CD4-positive, alpha-beta T cell treated with Interleukin-10 for 1 hour (primary cell): ENCODE measurements at places on chromosomes 3 and 15.

DNA sequence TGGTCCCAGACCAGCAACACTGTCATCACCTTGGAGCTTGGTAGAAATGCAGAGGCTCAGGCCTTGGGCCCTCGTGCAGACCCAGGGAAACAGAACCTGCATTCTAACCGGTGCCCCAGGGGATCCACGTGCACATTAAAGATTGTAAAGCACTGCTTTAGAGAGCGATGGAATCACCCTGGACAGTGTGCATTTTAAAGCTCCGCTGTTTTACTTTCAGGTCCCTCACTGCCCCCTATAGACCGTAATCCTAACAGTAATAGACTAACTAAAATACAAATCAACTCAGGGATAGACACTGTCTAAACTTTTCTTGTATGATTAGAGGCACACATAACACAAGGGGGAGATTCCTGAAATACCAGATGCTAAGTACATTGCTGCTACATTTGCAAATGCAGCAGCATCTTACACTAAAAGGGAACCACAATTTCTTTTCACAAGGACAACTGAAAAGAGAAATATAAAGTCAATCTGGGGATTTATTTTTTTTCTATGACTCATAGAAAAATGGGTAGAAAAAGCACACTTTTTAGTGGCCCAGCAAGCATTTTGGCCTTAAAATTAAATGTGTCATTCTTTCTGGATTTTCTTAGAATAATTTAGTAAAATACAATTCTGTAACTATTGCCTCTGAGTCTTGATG is 10.5 kb upstream of the SH3GL3 start:
- DNase-seq = no peak

DNA sequence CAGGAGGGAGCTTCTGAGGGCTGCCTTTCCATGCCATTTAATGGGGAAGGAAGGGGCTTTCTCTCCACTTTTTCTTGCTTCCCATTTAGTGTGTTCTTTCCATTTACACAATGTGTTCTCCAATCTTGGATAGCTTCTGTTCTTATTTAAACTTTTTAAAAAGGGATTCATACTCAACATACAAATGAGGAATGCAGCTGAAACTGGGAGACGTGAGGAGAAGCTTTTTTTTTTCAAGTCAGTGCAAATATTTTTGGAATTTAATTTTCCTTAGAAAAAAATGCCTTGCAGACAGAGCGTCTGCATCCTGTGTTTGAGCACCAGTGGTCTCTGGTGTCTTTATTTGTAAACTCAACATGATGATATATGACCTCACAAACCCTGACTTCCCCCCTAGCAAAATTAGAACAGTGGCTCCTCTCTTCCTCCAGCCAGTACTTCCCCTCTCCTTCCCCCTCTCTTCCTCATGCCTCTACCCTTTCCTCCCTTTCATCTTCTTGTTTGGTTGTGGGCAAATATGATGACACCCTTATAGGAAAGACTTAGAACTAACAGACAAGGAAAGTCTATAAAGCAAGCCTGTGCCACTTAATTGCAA is 48.1 kb upstream of the PCSK6 start:
- no peak for DNase-seq

DNA sequence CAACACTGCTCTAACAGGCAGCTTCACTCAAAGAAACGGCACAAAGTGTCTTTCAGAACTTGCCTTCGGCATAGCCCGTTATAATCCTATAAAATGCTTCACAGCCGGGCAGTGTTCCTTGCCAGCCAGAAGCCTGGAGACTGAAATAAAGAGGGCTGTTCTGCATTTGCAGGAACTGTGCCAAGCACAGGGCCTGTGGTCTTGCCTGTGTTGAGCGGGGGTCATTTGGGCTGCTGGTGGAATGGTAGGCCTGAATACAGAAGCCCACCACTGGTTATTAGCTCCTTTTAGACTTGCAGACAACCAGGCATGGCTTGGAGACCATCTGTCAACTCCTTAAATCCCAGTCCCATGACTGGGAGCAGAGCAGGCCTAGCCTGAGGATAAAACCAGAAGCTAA is 4.7 kb upstream of the ARHGEF3 start:
- no peak for DNase-seq

DNA sequence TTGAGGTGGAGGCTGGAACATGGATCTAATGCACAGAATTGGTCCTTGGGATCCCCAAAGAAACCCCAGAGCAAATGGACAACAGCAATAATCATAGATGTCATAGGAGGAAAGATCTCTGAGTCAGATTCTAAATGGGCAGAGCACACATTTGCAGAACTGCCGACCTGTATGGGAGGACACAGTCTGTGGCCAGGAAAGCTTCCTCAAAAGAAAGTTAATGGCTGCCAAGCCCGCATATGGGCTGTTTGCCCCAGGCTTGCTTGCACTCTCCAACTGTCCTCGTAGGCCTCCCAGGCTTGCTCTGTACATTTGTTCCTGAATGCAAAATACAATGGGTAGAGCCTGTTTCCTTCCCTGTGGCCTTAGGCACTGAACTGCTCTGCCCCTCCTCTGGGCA is 102.0 kb upstream of the PLXNA1 start:
- DNase-seq = no peak

GRCh38 chr3:110568246-110568645 is 503.4 kb upstream of the NECTIN3 start:
- no peak for DNase-seq

DNA sequence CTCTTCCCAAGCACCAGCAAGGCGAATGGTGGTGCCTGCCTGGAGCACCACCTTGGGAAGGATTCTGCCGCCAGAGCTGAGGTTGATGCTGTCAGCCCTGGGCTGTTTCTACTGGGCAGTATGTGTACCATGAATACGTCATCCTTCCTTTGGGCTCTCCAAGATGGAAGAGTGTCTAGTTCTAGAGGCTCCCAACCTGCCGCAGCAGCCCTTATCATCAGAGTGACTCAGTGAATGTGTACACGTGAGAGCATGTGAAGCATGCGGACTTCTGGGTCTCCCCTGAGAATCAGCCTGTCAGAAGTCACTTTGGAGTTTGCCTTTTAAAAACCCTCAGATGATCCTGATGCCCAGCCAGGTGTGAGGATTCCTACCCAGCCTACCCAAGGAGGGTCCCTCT is 20.9 kb downstream of the PLA2G4D start:
- no peak for DNase-seq

DNA sequence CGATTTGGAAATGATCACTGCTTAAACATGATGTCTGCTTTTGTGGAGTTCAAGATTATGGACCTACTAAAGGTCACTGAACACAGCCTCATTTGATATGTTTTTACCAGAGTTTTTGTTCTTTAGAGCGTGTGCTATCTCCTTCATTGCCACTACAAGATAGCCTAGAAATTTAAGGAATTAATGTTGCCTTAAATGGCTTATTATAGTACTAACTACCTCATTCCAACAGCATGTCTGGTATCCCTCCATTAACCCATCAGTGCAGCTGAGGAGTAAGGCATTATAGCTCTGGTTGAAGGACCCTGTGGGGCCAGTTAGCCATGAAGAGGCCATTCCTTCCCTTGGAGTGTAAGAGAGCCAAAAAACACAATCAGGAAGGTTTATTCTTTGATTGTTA is 2.3 kb upstream of the FAM43A start:
- DNase-seq = no peak

GRCh38 chr3:161107311-161107710 is 2.2 kb upstream of the B3GALNT1 start:
- no peak for DNase-seq

DNA sequence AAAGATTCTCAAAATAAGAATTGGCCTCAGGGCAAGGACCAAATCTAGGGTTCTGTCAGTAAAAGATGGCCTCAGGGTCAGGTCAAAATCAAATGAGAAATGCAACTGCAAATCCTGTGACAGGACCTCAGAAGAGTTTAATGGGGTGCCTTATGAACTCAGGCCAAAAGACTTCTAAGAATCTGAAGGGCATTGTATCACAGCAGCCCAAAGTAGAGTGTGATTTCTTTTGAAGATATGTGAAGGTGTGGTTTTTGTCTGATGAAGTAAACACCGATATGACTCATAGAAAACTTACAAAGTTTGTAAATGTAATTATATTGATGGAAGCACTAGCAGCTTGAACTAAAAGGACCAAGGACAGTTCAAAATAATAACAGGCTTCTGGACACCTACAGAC is 966.1 kb downstream of the AGBL1 start:
- DNase-seq = no peak

- no peak for DNase-seq
Measured at GRCh38 chr15:73694419-73694818, 10.2 kb downstream of the CD276 start.

DNA sequence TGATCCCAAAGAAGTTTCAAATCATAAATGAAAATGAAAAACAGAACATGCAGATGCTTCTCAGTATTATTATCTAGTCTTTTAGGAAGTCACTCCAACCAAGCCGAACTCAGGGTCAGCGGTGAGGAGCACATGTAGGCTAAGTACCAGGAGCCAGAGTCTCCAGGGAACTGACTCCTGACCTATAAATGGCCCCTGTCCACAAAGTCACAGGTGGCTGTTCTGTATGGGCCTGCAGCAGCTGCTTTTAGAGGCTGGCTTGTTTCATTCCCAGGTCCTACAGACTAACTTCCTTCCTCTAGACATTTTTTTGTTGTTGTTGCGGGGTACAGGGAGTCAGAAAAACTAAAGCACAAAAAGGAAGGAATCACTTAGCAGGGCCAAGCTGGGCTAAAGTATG is 54.6 kb downstream of the DAPK2 start:
- no peak for DNase-seq

GRCh38 chr3:102531686-102532085 is 96.9 kb downstream of the ZPLD1 start:
- no peak for DNase-seq

DNA sequence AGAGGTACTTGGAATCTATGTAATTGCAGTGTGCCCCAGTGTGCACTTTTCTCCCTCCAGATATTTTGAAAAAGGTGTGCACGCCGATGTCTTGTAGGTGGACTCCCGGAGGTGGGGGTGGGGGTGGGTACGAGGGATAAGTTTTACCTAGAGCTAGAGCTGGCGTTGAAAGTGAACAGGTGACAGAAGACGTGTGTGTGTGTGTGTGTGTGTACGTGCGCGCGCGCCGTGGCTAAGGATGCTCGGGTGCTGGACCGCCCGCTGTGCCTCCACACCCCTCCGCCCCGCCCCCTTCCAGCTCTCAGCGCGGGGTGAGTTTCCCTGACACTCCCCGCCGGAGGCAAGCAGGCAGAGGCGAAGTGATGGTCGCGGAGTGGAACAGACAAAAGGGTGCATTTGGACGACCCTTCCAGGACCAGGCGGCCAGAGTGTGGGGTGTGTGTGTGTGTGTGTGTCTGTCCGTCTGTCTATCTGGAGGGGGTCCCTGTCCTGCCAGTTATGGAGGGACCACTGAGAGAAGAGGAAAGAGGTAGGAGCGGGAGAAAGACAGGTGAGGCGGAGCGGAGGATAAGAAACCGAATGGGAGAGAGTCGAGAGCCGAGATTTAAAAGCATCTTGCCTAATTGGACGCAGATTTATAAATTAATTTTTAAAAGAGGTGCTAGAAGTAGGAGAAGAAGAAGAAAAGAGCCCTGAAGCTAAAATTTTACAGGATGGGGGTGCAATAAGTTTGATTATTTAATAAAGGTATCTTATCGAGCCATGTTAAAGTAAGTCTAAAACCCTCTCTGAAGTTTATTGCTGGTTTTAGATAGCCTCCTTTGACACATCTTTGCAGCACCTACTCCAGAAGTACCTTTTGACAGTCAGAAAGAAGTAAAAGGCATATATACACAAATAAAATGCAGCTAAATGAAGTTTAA is 335.8 kb upstream of the THRB start:
- DNase-seq = no peak

- DNase-seq = no peak
Measured at GRCh38 chr3:126170073-126170777, 10.2 kb downstream of the ALDH1L1 start.

DNA sequence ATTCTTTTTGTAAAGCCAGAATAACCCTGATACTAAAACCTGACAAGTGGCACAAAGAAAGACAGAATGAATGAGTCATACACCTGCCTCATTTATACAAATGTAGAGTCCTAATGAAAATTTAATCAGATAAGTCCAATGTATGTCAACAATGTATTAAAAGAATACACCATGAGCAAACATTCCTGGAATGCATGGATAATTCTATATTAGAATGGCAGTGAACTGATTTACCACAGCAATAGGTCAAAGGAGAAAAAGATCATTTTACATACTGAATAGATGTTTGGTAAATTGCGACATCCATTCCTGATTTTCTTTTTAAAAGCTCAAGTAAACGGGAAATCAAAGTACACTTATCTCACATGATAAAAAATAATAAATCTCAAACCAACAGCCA is 11.2 kb upstream of the LOXL1 start:
- no peak for DNase-seq

- no peak for DNase-seq
Measured at GRCh38 chr3:118550122-118550521, 484.5 kb downstream of the IGSF11 start.

- DNase-seq = peak; percentile 63
Measured at GRCh38 chr3:141876891-141877621, 613 bp downstream of the ATP1B3 start.

GRCh38 chr15:73937726-73938125 is 11.5 kb downstream of the LOXL1 start:
- DNase-seq = no peak

DNA sequence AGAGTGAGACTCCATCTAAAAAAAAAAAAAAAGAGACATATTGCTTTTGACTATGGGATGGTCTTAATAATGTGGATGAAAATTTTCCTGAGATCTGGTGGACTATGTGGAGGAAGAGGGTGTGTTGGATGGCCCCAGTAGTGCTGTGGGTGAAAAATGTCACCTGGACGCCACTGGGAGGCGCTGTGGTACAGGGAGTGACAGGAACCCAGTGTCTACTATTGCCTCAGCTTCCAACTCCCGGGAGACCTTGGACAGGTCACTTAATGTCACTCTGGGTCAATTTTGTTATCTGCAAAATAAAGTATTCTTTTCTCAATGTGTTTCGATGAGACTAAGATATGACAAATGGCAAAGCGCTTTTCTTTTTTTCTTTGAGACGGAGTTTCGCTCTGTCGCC is 27.7 kb upstream of the DCP1A start:
- peak; percentile 29 for DNase-seq

- DNase-seq = no peak
Measured at GRCh38 chr3:112654492-112654891, 13.5 kb upstream of the CCDC80 start.

DNA sequence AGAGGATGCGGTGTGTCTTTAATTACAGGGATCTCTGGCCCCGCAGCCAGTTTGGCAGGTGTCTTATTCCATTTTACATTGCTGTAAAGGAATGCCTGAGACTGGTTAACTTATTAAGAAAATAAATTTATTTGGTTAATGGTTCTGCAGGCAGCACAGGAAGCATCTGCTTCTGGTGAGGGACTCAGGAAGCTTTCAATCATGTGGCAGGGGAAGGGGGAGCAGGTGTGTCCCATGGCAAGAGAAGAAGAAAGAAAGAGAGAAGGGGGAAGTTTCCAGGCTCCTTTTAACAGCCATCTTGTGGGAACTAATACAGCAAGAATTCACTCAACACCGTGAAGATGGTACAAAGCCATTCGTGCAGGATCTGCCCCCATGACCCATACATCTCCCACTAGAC is 128.0 kb upstream of the CRBN start:
- no peak for DNase-seq

DNA sequence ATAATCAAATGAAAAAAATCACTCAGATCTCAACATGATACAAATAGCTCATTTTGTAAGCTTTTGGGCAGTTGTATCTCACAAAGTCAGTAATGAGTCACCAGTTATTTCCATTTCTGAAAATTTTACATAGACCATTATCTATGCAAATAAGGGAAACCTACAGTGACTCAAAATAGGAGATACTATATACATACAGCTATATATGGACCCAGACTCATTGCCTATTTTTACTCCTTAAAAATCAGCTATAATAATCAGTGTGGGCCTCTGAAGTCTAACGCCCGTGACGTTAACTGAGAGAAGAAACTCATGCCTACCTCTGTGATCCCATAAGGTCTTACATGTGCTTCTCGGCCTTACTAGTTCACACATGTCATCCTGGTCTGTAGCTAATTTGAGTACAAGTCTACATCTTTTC is 31.6 kb downstream of the LRIG1 start:
- DNase-seq = no peak
